Ascending aorta (tissue), 2 donors: ENCODE measurements at places on chromosomes 13 and 19.
A peak's percentile ranks its signal among the peaks of the same experiment; 100 is the strongest.

DNA sequence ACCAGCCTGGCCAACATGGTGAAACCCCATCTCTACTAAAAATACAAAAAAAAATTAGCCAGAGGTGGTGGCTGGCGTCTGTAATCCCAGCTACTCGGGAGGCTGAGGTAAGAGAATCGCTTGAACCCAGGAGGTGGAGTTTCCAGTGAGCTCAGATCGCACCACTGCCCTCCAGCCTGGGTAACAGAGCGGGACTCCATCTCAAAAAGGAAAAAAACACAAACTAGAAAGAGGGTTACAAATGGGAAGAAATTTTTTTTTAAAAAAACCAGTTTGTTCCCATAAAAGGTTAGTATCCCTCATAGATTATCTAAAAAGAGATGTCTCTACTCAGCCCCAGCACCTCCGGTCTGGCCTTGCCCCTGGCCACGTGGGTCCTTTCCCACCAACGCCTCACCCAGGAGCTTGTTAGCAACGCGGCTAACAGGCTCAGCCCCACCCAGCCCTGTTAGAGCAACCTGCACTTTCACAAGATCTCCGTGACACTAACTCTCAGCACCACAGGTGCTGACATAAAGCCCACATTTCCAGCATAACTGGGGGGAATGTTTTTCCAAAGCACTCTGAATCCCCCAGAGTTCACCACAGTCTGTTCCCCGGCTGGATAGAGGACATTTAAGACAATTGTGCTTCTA is 4.3 kb downstream of the DMKN start:
- no peak for DNase-seq

GRCh38 chr13:42781352-42781751 is at the start of gene FAM216B:
TSS of gene FAM216B (plus strand) at chr13:42781584. CDS start at chr13:42784068, 2,484 bp downstream.
- no peak for DNase-seq

DNA sequence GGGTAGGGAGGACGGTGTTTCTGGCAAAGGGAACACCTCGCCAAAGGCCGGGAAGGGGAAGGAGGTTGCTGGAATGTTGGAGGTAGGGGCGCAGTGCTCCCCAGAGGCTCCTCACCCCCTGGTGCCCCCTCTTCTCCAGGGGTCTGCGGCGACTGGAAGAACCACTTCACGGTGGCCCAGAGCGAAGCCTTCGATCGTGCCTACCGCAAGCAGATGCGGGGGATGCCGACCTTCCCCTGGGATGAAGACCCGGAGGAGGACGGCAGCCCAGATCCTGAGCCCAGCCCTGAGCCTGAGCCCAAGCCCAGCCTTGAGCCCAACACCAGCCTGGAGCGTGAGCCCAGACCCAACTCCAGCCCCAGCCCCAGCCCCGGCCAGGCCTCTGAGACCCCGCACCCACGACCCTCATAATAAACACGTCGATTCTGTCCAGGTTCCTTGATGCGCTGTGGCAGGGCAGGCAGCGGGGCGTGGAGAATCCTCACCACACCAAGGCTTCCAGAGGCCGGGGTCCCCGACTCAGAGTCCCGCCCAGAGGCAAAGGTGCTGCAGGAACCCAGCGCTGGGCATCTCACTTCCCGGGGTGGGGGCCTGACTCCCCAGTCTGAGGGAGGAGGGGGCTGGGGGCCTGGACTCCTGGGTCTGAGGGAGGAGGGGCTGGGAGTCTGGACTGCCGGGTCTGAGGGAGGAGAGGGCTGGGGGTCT is 7.4 kb upstream of the SPACA4 start:
- no peak for DNase-seq

GRCh38 chr19:50649433-50650391 is at the start of gene C19orf81:
TSS of gene C19orf81 (plus strand) at chr19:50649445. CDS start at chr19:50649445, 0 bp downstream.
- no peak for DNase-seq

DNA sequence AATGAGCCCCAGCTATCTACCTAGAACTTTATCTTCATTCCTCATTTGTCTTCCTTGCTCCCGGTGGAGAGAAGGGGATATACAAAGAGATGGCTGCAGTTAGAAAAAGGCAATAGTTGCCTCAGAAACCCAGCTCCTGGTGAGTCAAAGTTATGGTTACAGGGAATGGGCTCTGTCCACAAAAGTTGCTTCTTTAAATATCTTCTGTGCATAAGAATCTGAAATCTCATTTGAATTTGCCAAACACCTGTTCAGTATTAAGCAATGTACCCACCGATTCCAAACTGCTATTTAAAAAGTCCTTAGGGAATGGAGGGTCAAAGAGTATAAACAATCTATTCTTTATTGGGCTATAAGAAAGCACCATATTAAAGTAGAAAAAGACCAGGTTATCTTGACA is 48.4 kb downstream of the DCLK1 start:
- DNase-seq, result no peak

GRCh38 chr13:113747291-113747833 is 11.7 kb upstream of the TMEM255B start:
- no peak for DNase-seq

DNA sequence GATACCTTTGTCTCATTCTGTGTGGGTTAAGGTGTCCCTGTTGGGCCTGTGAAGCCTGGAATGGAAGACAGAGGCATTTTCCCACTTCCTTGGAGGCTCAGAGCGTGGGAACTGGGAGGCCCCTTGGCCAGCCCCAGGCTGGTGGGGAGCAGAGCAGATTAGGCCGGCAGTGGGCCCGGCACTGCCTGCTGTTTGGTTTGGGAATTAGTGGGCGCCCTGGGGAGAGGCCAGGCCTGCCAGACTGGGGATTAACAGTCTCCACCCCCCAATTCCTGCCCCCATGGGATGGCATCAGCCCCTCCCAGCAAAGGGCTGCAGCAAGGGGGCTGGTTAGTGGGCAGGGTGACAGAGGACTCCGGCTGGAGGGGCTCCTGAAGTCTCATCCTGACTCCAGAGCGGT is 3.1 kb upstream of the BEST2 start:
- DNase-seq, result no peak

GRCh38 chr19:40119380-40119779 is 28.6 kb upstream of the ZNF780A start:
- DNase-seq, result no peak

DNA sequence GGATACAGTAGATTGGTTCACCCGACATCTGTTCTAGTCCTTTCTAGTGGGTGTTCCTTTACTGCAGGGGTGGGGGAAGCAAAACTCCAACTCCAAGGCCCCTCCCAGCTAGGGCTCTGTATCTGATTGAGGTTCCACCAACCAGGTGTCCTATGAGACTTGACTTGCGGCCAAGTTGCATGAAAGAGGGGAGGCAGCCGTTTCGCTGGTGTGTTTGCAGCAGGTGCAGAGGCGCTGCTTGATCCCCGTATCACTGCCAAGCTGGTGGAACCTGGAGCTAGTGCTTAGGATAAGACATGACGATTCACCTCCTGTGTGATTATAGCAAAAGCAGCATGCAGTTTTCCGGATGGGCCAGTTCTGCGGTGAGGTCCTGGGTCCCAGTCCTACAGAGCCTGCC is 338.2 kb downstream of the UQCRFS1 start:
- DNase-seq, result no peak

DNA sequence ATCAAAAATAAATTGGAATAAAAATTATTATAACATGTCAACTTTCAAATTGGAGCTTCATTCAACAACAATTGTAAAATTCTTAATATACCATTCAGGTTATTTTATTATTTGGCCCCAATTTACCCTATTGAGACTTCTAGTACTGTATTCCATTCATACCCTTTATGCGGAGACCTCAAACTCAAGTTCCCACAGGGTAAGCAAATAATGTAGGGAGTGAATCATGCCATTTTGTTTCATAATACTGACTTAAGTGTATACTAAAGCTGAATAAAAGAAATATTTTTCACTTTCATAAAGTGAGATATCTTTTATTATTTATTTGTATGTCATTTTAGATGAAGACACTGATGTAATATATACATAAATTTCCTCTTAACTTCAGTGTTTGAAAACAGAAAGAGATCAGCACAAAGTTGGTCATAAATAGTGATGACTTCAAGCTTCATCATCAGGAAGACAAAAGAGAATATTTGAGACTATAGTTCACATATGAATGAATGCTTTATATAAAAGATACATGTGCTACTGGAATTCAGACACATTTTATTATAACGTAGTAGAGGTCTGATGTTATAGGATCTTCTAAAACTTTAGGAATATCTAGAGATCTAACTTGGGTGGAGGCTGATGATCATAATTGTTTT is 894.4 kb upstream of the PCDH9 start:
- DNase-seq, result no peak

DNA sequence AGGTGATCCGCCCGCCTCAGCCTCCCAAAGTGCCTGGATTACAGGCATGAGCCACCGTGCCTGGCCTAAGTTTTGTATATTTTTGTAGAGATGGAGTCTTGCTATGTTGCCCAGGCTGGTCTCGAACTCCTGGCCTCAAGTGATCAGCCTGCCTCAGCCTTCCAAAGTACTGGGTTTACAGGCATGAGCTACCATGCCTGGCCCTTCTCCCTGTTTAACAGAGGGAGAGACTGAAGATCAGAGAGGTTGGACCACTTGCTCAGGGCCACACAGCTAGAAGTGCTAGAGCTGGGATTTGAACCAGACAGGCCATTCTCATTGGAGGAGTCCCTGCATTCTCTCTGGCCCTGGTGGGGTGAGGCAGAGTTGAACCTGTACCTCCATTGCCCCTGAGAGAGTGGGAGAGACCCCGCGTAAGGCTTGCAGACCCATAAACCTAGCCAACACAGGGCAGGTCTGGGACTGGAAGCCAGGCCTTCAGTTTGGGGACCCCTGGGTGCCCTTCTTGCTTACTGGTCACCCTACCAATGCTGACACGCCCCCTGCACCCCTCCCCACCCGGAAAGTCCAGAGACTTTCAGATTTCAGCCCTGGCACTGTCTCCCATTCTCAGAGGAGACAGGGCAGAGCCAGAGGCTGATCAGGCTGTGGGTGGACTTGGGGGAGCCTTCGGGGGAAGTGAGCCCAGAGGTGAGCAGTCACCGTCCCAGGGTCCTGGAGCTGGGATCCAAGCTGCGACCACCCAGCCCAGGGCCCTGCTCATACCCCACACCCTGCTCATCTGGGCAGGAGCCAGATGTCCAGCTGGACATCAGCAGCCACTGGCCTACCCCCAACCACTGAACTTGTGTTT is 13.3 kb downstream of the TTYH1 start:
- DNase-seq, result no peak

GRCh38 chr13:113489171-113489548 is 1.4 kb downstream of the DCUN1D2 start:
- DNase-seq, result no peak

DNA sequence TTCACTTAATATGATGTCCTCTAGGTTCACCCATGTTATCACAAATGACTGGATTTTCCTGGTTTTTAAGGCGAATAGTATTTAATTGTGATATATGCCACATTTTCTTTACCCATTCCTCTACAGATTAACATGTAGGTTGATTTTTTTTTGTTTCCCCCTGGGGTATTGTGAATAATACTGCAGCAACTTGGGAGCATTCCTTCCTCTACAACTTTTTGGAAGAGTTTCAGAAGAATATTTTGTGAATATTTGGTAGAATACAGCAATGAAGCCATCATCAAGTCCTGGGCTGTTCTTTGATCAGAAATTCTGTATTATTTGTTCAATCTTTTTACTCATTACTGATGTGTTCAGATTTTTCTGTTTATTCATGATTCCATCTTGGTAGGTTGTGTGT is 5.6 kb upstream of the ZNF331 start:
- DNase-seq, result no peak

- no peak for DNase-seq
These were observed 121.4 kb downstream of the NUFIP1 start for GRCh38 chr13:44867825-44868224.

GRCh38 chr19:17248011-17248776 is 2.5 kb upstream of the NR2F6 start:
- no peak for DNase-seq

GRCh38 chr13:67493835-67494234 is 263.7 kb upstream of the PCDH9 start:
- DNase-seq, result no peak

- DNase-seq, result no peak
These were observed 22.7 kb upstream of the POP4 start for GRCh38 chr19:29583196-29583999.

DNA sequence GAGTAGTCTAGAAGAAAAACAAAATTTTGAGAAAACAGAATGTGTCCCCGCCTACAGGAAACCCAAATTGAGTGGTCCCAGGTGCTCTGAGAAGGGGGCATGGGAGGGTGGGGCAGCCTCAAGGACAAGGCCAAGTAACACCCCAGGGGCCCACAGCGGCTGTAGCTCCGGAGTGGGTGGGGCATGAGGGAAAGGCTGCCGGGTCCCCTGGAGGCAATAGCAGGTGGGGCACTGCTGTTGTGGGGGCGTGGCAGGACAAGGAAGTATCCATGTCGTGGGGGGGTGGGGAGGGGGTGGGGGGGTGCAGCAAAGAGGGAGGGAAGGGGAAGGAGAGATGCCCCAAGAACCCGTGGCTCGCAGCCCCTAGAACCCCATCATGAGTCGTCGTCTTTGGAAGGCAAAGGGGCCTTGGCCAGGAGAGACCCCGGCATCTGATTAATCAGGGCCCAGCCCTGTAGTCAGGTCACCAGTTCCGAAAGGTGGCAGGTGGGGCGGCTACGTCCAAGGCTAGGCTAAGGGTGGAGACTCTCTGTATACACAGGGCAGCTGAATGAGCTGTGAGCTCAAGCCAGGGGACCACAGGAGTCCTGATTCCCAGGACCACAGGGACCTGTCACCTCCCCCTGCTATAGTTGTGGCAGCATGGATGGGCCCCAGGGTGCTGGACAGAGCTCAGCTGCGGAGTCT is 7.5 kb upstream of the ISYNA1 start:
- DNase-seq, result no peak

- DNase-seq, result peak; percentile 60
These were observed 814 bp downstream of the NBEA start for GRCh38 chr13:34942732-34943435.

- DNase-seq, result no peak
These were observed 63.9 kb downstream of the GPC6 start for GRCh38 chr13:93290503-93290902.
